Thoracic aorta (tissue), 2 donors: ENCODE measurements at places on chromosomes 4 and X.
A peak's percentile ranks its signal among the peaks of the same experiment; 100 is the strongest.

DNA sequence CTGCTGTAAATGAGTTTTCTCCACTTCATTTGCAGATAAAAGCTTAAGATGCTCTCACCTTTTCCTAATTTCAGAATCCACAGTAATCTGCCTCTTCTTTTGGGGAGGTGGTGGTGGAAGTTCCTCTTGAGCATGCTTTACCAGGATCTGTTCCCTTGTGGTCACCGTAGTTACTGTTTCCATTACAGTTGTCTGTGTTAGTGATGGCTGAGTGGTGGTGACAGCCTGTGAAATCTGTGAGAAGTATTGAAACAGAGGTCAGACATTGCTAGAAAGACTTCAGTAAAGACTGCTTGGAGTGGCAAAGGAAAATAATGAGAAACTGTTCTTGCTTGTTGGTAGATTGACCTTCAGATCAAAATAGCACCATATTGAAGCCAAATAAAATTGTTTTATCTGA, 666.2 kb downstream of the DMD start:
- no peak overlapping the region for H3K4me3 ChIP-seq
- H3K36me3 ChIP-seq = no peaks in the 10 kb centered on the region
- no peaks in the 10 kb centered on the region for H3K27me3 ChIP-seq
- no peak for DNase-seq
- peaks cover 4% of the 10 kb centered on the region for H3K4me1 ChIP-seq

DNA sequence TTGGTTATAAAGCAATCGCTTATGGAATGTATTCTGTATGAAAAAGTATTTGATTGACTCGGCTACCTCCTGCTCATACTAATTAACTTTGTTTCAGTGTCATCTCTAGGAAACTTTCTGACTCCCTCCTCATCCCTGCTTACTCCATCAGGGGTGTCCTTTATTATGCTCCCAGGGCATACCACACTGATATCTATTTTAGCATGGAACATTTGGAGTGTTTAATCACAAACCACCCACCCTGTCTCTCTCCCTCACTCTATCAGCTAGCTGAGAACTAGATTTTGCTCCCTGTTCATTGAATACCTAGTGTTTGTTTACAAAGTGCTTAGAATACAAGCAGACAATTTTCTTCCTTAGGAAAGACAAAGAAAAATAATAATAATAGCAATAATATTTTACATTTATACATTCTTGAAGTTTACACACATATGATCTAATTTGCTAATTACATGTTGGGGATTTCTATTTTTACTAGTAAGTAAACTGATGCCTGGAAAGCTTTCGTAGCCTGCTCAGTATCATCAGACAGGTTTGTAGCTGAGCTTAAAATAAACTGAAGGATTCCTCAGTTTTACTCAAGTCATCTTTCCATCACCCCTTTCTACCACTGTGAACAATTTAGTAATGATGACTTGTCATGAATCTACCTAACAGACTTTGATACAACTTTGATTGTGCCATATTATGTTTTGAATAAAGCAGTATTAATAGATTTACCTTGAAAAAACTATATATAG, 811.4 kb upstream of the HS3ST1 start:
- no peaks in the 10 kb centered on the region for H3K36me3 ChIP-seq
- no peak for DNase-seq
- no peak overlapping the region for H3K4me3 ChIP-seq
- no peaks in the 10 kb centered on the region for H3K4me1 ChIP-seq
- no peaks in the 10 kb centered on the region for H3K27me3 ChIP-seq

DNA sequence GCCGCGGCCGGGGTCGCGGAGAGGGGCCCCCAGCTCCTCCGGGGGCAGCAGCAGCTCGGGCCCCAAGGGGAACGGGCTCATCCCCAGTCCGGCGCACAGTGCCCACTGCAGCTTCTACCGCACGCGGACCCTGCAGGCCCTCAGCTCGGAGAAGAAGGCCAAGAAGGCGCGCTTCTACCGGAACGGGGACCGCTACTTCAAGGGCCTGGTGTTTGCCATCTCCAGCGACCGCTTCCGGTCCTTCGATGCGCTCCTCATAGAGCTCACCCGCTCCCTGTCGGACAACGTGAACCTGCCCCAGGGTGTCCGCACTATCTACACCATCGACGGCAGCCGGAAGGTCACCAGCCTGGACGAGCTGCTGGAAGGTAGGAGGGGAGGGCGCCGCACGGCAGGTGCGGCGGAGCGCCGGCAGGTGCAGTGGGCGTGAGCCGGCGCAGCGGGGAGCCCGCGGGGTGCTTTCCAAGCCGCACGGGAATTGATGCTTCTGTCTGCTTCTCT, 886 bp downstream of the DCLK2 start:
- H3K4me1 ChIP-seq = peaks cover 43% of the 10 kb centered on the region
- H3K27ac ChIP-seq = peak overlapping the region; percentile 89
- DNase-seq = no peak

- no peaks in the 10 kb centered on the region for H3K4me1 ChIP-seq
- no peak overlapping the region for H3K27ac ChIP-seq
- DNase-seq = no peak
These were observed 115.9 kb upstream of the TEX13D start for GRCh38 chrX:124216396-124217115.

DNA sequence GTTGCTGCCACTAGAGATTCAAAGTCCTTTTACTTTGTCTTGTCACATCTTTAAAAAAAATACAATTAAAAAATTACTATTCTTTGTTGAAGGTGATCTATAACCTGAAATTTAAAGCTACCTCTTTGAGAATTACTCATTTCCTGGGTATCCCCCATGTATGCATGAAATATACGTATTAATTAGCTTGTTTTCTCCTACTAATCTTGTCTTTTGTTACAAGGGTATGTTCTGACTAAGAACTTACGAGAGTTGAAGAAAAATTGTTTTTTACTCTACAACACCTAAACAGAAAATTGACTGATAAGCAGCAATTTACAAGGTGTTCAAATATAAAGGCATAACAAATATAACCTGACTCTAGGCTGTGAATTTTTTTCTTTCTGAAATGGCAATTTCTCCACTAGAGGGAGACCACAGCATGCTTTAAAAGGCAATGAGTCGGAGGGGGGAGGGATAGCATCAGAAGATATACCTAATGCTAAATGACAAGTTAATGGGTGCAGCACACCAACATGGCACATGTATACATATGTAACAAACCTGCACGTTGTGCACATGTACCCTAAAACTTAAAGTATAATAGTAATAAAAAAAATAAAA, 249.6 kb downstream of the OPHN1 start:
- no peaks in the 10 kb centered on the region for H3K27me3 ChIP-seq
- H3K36me3 ChIP-seq = no peaks in the 10 kb centered on the region
- no peak for DNase-seq
- H3K4me3 ChIP-seq = no peak overlapping the region
- no peak overlapping the region for H3K27ac ChIP-seq

GRCh38 chr4:7226439-7226838, 34.1 kb downstream of the SORCS2 start:
- no peak overlapping the region for H3K4me3 ChIP-seq
- no peaks in the 10 kb centered on the region for H3K4me1 ChIP-seq
- no peaks in the 10 kb centered on the region for H3K36me3 ChIP-seq
